ENCODE measurements at places on chromosomes 16 and 17.

GRCh38 chr17:58416937-58417299 lies 416 bp downstream of the RNF43 start:
- no peak for DNase-seq

- DNase-seq: no peak
These were observed 24.1 kb downstream of the PRKCA start for GRCh38 chr17:66326476-66327047.

- no peak for DNase-seq
These were observed 134.1 kb downstream of the IRF8 start for GRCh38 chr16:86033016-86033474.

DNA sequence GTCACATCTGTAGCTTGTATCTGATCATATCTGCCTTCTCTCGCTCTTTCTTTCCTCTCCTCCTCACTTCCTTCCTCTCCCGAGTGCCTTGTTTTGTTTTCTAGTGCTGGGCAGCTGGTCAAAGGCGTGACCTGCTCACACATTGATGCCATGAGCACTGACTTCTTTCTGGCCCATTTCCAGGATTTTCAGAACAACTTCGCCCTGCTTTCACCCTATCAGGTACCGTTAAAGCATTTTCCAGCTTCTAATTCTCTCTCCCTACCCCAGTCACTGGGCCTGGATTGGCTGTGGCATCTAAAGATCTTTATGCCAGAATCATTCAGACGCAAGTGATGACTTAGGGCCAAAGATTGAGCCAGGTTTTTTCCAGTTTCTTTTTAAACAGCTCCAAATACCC lies 55.5 kb downstream of the OTOA start:
- DNase-seq: no peak

GRCh38 chr17:8719291-8720246 lies 25.1 kb downstream of the CCDC42 start:
- no peak for DNase-seq

GRCh38 chr17:28547623-28548416 lies 4.6 kb downstream of the UNC119 start:
- DNase-seq: peak; percentile 80

DNA sequence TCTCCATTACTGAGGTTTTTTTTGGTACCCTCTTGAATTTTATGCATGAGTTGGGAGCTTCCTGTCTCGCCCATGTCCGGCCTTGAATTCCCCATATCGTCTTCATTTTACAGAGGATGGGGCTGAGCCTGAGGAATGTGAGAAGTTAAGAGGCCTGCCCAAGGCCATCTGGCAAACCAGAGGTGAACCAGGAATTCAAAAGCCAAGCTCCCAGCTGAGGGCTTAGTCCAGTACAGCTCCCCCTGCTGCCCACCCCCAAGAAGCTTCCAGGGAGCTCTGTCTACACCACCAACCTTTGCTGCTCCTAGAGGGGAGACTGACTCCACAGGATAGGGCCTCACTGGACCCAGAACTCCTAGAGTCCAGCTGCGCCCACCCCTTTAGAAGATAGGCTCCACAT lies 20.7 kb upstream of the C16orf78 start:
- DNase-seq: peak; percentile 40

DNA sequence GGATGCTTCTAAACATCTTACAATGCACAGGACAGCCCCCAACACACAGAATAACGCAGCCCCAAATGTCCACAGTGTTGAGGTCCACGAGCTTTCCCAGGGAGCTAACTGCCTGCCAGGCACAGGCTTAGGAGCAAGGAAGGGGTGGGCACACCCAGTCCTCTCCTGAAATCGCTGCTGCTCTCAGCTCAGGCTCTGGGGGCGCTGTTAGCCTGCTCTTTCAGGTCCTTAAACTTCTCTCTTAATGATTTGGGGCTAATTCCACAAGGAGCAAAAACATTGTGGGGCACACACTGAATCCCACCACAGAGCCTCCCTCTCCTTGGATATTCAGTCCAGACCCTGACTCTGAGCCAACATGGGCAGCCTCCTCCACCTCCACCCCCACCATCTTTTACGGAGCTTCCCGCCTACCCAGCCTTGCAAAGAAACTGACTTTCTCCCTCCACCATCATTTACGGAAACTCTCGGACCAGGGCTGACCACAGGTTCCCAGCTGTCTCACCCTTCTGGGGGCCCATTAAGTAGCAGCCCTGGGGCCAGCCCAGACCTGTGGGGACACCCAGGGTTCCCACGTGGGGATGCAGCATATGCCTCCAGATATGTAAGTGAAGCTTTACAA lies 1.1 kb downstream of the CD300H start:
- peak; percentile 72 for DNase-seq

- DNase-seq: no peak
These were observed 12.5 kb downstream of the RARA start for GRCh38 chr17:40321524-40321929.

DNA sequence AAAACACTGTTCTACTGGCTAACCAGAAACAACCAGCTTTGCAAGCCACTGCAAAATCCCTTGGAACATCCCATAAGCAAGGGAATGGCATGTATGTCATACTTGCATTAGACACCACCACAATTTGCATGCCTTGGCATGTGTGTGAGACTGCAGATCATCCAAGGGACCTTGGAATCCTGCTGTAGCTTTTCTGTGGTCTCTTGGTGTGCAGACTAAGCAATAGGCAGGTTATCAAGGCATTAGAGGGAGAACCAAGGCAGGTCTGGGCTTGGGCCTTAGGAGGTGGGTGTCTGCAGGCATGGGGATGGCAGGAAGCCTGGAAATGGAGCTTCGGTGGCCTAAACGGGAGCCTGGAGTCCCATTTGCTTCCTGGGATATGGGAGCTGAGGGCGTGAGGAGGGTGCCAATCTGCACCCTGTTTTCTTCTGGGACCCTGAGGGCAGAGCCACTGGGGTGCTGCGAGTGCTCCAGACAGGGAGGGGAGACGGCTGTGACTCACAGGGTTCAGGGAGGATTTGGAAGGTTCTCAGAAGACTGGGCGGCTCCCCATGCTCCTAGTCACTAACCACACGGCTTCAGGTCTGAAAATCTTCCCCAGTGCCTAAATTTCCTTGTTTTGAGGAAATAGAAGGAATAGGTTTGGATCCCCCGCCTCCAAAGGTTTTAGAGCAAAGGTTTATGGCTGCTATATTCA lies 36.6 kb downstream of the FAM20A start:
- DNase-seq: no peak

DNA sequence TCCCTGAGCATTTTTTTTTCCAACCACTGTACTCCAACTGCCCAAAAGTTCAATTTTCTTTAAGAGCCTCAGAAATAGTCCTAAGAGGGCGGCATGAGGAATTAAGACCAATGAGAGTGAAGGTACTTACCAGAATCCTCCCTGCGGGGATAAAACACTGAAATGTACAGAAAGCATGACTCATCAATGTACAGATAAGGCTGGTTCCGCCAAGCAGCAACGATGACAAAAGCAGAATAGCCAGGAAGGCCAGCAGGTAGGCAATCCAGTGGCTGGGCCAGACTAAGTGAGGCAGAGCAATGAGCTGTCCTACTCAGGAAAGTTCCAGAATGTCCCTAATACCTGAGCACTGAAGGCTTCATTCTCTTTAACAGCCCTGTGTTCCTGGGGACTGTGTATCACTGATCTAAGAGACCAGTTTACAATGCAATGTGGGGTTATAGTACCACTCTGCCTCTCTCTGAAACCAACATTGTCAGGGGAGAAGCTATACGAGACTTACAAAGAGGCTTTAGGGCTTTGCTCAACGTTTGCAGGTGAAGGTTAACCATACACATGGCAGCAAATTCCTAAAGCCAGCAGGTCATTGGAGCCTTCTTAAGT lies 11.0 kb upstream of the GPR139 start:
- DNase-seq: peak; percentile 55

GRCh38 chr16:66261826-66262225 lies 104.7 kb upstream of the CDH5 start:
- no peak for DNase-seq

GRCh38 chr17:40018211-40019121 lies 3.2 kb downstream of the CSF3 start:
- DNase-seq: no peak

GRCh38 chr17:34249478-34249877 lies 5.6 kb upstream of the CCL2 start:
- DNase-seq: no peak

GRCh38 chr17:80860703-80861417 lies 130.8 kb upstream of the CHMP6 start:
- no peak for DNase-seq

- DNase-seq: no peak
These were observed 90.1 kb downstream of the EFCAB13 start for GRCh38 chr17:47413872-47414271.

GRCh38 chr17:42317266-42317845 lies 29.1 kb downstream of the STAT5A start:
- no peak for DNase-seq

- peak; percentile 23 for DNase-seq
These were observed 330.3 kb upstream of the CDH5 start for GRCh38 chr16:66036184-66036583.

DNA sequence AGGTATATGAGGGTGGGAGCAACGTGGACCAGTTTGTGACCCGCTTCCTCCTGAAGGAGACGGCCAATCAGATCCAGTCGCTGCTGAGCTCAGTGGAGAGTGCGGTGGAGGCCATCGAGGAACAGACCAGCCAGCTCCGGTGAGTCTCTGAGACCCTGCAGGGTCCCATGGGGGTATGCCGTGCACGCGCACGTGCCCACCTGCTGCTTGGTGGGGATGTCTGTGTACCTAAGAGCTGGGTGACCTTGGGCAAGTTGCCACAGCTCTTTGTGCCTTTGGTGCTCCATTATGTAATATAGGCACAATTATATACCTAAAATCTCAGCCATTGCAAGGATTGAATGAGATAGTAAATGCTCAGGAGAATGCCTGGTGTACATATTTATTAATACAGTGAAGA lies 22.4 kb downstream of the NECAB2 start:
- DNase-seq: no peak

DNA sequence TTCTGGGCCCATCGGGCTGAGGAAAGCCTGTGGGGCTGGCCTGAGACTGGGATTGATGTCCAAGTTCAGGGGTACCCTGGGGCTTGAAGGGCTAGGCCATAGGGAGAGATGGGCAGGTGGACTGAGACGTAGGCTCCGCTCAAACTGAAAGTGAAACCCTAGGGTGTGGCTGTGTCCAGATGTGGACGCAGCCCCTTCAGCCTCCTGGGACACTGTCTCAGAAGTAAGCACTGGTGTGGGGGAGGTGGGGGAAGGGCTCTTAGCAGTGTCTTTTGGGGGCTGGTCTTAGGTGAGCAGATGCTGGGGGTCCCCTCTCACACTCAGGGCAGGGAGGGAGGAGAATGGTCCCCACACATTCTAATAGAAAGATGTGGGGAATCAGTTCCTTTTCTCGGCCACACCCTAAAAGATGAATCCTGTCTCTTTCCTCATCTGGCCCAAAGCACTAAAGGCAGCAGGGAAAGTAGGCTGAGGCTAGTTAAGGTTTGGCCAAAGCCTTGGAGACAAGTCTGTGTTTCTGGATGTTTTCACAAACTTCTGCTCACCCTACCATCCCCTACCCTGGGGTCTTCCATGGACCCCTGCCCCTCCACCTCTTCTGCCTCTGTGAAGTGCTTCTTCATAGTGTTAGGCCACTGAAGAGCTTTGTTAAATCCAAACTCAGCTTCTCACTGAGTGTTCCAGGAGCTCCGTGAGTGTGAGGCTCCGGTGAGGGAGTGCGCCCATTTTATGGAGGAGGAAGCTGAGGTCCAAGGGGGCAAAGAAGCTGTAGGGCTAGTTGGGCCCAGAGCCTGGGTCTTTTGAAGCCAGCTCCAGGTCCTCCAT lies 5.6 kb downstream of the FMNL1 start:
- DNase-seq: peak; percentile 71

GRCh38 chr17:66306446-66306845 lies 4.0 kb downstream of the PRKCA start:
- no peak for DNase-seq

DNA sequence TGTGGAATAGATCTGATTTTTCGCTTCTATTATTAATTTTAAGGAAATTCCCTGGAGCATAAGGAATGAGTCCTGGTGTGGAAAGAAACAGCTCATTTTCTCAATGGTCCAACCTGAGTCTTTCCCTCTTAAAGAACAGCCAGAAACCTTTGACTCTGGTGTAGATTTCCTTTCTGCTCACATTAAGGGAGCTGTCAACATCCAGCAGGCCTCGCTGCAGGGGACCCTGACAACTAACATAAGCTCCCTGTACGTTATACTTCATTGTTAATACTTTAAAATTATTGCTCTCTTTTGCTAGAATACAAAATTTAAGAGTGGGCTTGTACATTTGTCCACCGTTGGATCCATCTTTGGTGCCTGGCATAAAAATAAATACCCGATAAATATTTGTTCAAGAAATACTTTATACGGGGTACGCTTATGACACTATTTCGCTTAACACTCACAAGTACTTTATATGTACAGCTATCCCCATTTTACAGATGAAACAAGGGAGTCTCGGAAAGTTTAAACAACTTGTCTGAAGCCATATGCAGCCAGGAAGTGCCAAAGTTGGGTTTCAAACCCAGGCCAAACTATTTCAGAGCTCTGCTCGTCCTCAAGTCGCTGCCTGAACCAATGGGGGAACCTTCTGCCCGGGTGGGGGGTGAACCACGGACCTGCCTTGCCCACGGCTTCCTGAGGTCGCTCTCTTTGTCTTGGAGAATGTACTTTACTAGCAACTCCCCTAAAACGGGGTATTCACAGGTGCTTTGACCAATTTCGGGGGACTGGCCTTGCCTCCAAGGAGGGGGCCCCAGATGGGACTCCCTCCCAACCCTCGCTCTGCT lies 611 bp downstream of the SMARCE1 start:
- peak; percentile 58 for DNase-seq

GRCh38 chr17:7281953-7282751 lies 634 bp downstream of the SLC2A4 start:
- DNase-seq: no peak

GRCh38 chr17:4599505-4600281 lies 15.4 kb downstream of the SMTNL2 start:
- DNase-seq: peak; percentile 44

GRCh38 chr17:9628509-9628908 lies 16.8 kb upstream of the USP43 start:
- peak; percentile 7 for DNase-seq

- no peak for DNase-seq
These were observed 303.3 kb downstream of the CEP112 start for GRCh38 chr17:65888649-65889048.

DNA sequence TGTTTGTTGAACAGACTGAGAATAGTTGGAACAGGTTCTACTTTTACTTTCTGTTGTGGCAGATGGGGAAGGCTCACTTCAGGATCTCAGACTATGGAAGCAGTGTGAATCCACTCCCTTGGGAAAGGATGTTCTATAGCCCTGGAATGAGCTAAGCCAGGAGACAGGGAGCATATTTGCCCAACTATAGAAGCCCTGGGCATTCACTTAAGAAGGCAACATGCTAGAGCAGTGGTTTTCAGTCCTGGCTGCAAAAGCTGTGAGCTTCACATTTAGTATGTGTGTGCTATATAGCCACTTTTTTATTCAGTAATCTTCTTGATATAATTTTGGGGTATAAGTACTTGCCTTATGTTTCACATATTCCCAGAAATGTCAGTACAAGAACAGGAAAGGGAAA lies 1.2 kb upstream of the KRT32 start:
- DNase-seq: no peak

GRCh38 chr16:67407788-67408452 lies 8.4 kb downstream of the ZDHHC1 start:
- DNase-seq: no peak

- DNase-seq: no peak
These were observed 6.9 kb upstream of the LITAF start for GRCh38 chr16:11593581-11593980.

GRCh38 chr17:78759203-78759968 lies 22.7 kb downstream of the CYTH1 start:
- DNase-seq: peak; percentile 64

All from Daoy (cell line).